ENCODE measurements at places on chromosomes 4 and X.

- DNase-seq: peak; percentile 68
Observed at GRCh38 chr4:38160487-38161207, 200.4 kb downstream of the PTTG2 start.

DNA sequence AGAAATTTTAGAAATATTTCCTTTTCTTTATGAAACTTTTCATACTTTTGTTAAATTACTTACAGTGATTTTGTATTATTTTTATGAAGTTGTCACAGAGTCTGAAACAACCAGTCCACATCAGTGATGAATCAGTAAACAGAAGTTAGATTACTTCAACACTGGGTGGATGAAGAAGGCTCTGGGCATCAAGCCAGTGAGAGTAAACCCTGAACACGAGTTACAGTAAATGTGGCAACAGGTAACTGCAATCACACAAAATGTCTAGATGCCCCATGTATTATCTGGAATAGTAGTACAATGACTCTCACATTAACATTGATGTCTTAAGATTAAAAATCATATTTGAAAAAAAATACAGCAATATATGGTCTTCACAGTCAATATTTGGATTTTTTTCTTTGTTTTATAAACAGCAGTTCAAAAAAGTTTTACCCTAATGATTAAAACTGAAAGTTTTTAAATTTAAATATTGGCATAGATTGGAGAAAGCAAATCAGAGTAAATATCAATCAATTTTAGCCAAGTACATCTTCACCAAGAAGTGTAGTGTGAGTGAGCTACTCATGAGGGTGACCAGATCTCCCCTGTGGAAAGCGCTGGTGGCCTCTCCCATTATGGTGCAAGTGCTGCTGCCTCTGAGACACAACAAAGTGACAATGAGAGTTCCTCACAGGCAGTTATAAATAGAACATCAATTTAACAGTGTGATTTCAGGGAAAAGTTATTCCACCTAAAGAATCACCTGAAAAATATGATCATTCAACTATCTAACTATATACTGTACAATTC, 63.2 kb upstream of the UGT2B7 start:
- no peak for DNase-seq

GRCh38 chrX:39238006-39238405, 436.7 kb downstream of the MID1IP1 start:
- DNase-seq: peak; percentile 12

GRCh38 chr4:117908306-117909207, 125.7 kb upstream of the NDST3 start:
- DNase-seq: no peak
